Motor neuron (in vitro differentiated cells): ENCODE measurements at places on chromosomes 12 and 14.
A peak's percentile ranks its signal among the peaks of the same experiment; 100 is the strongest.

DNA sequence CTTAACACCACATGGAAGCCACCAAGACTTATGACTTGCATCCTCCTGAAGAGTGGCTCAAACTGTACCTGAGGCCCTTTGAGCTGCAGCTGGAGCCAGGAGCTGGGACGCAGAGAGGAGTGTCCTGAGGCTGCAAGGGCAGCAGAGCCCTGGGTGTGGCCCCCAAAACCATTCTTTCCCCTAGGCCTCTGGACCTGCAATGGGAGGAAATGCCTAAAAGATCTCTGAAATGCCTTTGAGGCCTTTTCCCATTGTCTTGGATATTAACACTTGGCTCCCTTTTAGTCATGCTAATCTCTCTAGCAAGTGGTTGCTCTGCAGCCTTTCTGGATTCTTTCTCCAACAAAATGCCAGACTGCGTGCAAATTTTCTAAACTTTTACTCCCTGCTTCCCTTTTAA lies 156.1 kb downstream of the SLC38A4 start:
- no peak for ATAC-seq

GRCh38 chr14:94486883-94487282 lies 10.9 kb upstream of the SERPINA9 start:
- no peak for ATAC-seq

- ATAC-seq, result no peak
These were observed 91.7 kb upstream of the FUT8 start for GRCh38 chr14:65320661-65321308.

DNA sequence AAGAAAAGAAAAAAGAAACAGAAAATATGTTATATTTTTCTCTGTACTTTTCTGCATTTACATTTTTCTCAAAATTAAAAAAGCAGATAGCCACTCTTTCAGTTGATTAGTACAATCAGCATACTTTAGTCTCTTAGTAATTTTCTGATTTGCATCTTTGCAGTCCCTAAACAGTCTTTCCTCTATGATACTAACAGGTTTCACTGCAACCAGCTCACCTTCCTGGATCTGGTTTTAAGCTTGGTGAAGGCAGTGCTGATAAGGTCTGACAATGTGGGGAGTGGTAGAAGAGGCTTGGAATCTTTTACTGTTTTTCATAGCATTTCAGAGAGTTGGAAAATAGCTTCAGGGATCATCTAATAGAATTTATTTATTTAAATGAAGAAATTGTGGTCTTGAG lies 457.6 kb downstream of the ZFP36L1 start:
- ATAC-seq, result no peak

- ATAC-seq, result no peak
These were observed 2.7 kb upstream of the KLHL33 start for GRCh38 chr14:20438664-20439063.

GRCh38 chr12:61991661-61992060 lies 268.5 kb upstream of the USP15 start:
- ATAC-seq, result no peak

GRCh38 chr12:102095677-102096263 lies 24.1 kb downstream of the NUP37 start:
- ATAC-seq, result peak; percentile 72

DNA sequence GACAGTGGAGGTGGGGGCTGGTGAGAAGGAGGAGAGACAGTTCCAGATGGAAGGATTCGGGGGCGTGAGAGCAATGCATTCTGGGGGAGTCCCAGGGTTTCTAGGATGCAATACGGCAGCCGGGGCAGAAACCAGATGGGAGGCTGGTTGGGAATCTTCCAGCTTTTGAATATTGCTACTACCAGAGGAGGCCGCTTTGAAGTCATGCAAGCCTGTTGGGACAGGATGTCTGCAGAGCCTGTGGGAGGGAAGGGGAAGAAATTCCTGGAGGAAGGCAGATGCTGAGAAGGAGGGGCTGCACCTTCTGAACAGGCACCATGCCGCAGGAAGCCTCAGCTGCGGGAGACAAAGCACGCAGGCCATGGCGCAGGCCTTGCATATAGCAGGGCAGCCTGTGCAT lies 105.4 kb downstream of the APAF1 start:
- ATAC-seq, result no peak

DNA sequence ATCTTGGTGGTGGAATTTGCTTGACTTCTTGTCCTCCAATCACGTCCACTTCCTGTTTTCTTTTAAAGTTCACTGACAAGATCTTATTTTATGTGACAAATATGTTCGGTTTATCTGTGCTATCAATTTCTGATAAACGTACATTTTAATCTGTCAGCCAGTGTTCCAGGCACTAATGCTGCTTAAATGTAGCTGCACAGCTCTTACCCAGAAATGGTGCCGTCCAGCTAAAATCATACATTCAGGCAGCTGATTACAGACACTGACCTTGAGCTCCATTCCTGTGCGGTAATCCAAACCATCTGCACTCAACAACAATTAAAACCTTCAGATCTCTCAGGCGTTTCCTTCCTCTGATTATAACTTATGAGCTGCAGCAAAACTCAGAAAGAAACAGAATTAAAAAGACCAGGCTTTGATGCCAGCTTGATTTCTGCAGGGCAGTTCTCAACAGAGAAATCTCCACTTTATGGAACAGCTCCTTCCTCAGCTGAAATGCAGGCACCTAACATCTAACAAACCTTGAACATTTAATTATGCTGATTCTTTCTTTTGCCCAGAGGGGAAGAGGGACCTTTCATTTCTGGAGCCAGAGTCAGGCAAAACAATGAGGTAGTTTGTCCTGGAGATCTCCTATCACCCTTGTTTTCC lies 26.4 kb upstream of the RASSF3 start:
- no peak for ATAC-seq

GRCh38 chr12:124428136-124428791 lies 133.4 kb downstream of the RFLNA start:
- peak; percentile 88 for ATAC-seq

- no peak for ATAC-seq
These were observed 249.5 kb upstream of the DCN start for GRCh38 chr12:91432089-91432488.

GRCh38 chr12:45853550-45853949 lies 124.0 kb downstream of the ARID2 start:
- ATAC-seq, result no peak

DNA sequence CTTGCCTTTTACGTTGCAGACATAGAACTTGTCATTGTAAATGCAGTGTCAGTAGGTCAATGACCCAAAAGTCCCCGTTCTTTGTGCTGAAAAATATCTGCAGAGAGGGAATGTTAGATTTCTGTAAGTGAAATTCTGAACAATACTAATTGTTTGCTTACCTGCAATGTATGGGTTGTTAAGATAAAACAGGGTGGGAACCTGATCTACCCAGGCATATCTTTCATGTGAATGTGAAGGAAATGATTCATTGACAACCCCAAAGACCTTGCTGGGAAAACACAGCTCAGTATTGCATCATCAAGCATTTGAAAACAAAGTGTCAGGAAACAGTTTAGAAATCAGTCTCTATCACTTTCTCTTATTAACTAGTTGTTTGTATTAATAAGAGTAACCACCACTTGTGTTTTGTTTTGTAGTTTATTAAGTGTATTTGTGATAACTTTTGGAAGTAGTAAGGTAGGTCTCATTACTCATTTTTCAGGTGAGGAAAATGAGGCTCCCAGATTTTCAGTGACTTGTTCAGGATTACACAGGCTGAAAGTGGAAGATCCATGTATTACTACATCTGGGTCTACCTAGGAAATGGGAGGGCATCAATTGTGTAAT lies 57.9 kb upstream of the SLC38A2 start:
- peak; percentile 55 for ATAC-seq

DNA sequence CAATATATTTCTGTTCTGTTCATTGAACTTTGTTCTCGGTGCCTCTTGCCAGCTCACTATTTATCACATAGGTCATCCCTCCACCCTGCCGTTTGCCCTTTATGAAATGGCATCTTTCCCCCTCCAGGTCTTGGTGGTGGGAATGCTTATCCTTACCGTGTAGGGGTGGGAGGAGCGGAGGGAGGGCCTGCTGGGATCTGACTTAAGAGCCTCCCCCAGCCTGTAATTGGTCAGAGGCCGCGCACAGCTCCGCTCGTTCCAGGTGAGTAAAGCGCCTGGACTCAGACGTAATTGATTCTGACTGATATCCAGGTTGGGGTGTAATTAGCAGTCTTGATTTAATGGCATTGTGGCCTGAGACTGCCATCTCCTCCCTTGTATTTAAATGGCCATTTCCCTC lies 185.3 kb downstream of the TSPAN9 start:
- peak; percentile 78 for ATAC-seq

- ATAC-seq, result no peak
These were observed 155.3 kb upstream of the ATP2B1 start for GRCh38 chr12:89863968-89864367.
